ENCODE measurements at places on chromosomes 16 and 17. TPM values are rescaled to one million over a fixed set of nuclear protein-coding genes. Genes with fewer than 3 reads are reported as not detected.

GRCh38 chr17:42522263-42522790 lies 13.7 kb upstream of the NAGLU start:
- H3K4me3 ChIP-seq: no peak overlapping the region
- no peaks in the 10 kb centered on the region for H3K36me3 ChIP-seq
- H3K27ac ChIP-seq: peak overlapping the region; percentile 65
- H3K27me3 ChIP-seq: no peaks in the 10 kb centered on the region
- peaks cover 34% of the 10 kb centered on the region for H3K4me1 ChIP-seq
- DNase-seq: no peak

- DNase-seq: no peak
- no peaks in the 10 kb centered on the region for H3K36me3 ChIP-seq
- H3K4me1 ChIP-seq: no peaks in the 10 kb centered on the region
Measured at GRCh38 chr16:69294051-69294450, 17.1 kb upstream of the VPS4A start.

DNA sequence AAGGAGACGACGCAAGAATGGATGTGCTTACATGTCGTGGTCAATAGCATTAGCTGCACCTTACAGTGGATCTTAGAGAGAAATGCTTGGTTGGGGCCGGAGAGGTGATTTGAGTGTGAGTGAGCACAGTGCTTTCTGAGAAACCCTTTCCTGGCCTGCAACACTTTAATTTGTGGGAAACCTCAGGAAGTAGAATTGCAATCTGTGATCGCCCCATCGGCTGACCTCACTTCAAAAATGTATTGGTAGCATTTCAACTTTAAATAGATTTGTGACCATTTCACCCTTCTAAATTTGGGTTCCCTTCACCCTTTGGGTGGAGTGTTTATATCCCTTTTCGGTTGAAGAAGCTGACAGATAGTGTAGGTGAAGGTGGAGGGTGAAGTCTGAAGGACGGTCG lies 13.2 kb downstream of the PRKCB start:
- no peaks in the 10 kb centered on the region for H3K27me3 ChIP-seq
- H3K27ac ChIP-seq: no peak overlapping the region
- no peaks in the 10 kb centered on the region for H3K36me3 ChIP-seq
- no peak for DNase-seq
- no peak overlapping the region for H3K4me3 ChIP-seq
- no peaks in the 10 kb centered on the region for H3K4me1 ChIP-seq

GRCh38 chr16:27840311-27841060 lies 223.0 kb downstream of the GSG1L start:
- peaks cover 10% of the 10 kb centered on the region for H3K4me1 ChIP-seq
- no peak overlapping the region for H3K4me3 ChIP-seq
- H3K27ac ChIP-seq: no peak overlapping the region
- no peak for DNase-seq

DNA sequence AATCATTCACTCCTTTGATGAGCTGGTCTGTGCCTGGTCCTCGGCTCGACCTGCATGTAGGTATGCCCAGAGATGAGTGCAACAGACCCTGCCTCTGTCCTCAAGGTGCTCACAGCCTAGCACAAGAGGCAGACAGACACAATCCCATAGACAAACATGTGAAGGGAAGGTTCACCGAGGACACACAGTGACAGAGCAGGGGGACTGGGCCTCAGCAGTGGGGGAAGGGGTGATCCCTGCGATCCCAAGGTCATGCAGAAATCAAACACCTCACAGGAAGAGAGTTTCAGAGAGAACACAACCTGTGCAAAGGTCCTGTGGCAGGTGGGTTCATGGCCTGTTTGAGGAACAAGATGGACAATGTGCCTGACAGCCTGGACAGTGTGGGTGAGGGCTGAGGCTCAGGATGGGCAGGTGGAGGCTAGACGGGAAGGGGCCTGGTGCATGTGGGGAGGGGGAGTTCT lies 4.2 kb upstream of the VASN start:
- H3K4me1 ChIP-seq: peaks cover 13% of the 10 kb centered on the region
- H3K4me3 ChIP-seq: no peak overlapping the region
- H3K27ac ChIP-seq: no peak overlapping the region
- no peaks in the 10 kb centered on the region for H3K27me3 ChIP-seq
- DNase-seq: no peak

- H3K4me3 ChIP-seq: no peak overlapping the region
- H3K27ac ChIP-seq: no peak overlapping the region
- H3K4me1 ChIP-seq: no peaks in the 10 kb centered on the region
- H3K36me3 ChIP-seq: no peaks in the 10 kb centered on the region
- DNase-seq: no peak
Measured at GRCh38 chr17:33152783-33153182, 140.3 kb downstream of the ASIC2 start.

DNA sequence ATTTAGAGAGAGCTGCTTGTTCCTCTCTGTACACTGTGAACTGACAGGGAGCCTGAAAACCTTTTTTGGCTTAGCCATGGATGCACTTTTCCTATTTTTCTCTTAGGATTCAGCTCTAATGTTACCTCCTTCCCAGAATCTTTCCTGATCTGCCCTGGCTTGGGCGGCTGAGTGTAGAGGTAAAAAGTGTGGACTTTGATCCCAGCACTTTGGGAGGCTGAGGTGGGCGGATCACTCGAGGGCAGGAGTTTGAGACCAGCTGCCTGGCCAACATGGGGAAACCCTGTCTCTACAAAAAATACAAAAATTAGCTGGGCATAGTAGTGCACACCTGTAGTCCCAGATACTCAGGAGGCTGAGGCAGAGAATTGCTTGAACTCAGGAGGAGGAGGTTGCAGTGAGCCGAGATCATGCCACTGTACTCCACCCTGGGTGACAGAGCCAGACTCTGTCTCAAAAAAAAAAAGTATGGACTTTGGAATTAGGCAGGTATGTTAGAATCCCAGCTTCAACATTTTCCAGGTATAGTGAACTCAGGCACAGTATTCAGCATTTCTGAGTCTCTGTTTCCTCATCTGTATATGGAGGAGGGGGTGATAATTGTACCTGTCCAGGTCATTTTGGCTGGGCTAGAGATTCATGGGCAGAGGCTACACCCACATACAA lies 212.5 kb upstream of the EEF2KMT start:
- no peaks in the 10 kb centered on the region for H3K4me1 ChIP-seq
- no peak overlapping the region for H3K4me3 ChIP-seq
- DNase-seq: no peak
- no peaks in the 10 kb centered on the region for H3K36me3 ChIP-seq
- no peaks in the 10 kb centered on the region for H3K27me3 ChIP-seq

- no peaks in the 10 kb centered on the region for H3K36me3 ChIP-seq
- peaks cover 74% of the 10 kb centered on the region for H3K27me3 ChIP-seq
- peak overlapping the region; percentile 25 for H3K4me3 ChIP-seq
- no peak overlapping the region for H3K27ac ChIP-seq
Measured at GRCh38 chr17:14297161-14297851, 3.6 kb upstream of the HS3ST3B1 start.

GRCh38 chr17:61402978-61403800 lies 3.5 kb downstream of the TBX2 start:
- peaks cover 39% of the 10 kb centered on the region for H3K4me1 ChIP-seq
- peak overlapping the region; percentile 63 for H3K4me3 ChIP-seq
- peaks cover 27% of the 10 kb centered on the region for H3K36me3 ChIP-seq
- H3K27me3 ChIP-seq: peaks cover 58% of the 10 kb centered on the region
- H3K27ac ChIP-seq: no peak overlapping the region

GRCh38 chr17:56031636-56032035 lies 121.6 kb upstream of the ANKFN1 start:
- H3K4me3 ChIP-seq: no peak overlapping the region
- H3K27me3 ChIP-seq: no peaks in the 10 kb centered on the region
- no peak for DNase-seq

- no peak for DNase-seq
- no peak overlapping the region for H3K4me3 ChIP-seq
- no peaks in the 10 kb centered on the region for H3K4me1 ChIP-seq
- H3K27ac ChIP-seq: no peak overlapping the region
- H3K36me3 ChIP-seq: no peaks in the 10 kb centered on the region
Measured at GRCh38 chr17:66934040-66934439, 30.5 kb upstream of the CACNG4 start.

GRCh38 chr16:85261204-85261603 lies 148.9 kb upstream of the CIBAR2 start:
- no peaks in the 10 kb centered on the region for H3K36me3 ChIP-seq
- no peak overlapping the region for H3K4me3 ChIP-seq
- H3K27ac ChIP-seq: no peak overlapping the region
- H3K27me3 ChIP-seq: no peaks in the 10 kb centered on the region
- H3K4me1 ChIP-seq: peaks cover 8% of the 10 kb centered on the region

DNA sequence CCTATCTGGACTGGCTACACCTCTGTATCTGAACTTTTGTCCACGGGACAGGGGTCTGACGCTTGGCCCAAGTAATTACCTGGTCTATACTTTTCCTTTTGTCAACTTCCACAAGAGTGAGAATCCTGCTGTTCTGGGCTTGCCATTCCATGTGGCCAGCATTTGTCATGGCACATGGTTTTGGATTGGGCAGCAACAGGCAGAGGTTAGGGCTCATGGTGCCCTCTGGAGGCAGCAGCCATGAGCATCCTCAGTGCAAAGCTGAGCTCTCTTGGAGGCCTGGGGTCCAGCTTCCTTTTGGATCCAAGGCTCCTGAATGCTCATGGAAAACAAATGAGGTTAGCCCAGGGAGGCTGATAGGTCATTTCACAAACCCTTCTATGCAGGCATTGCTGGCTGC lies 7.5 kb upstream of the EDC4 start:
- peak; percentile 57 for DNase-seq
- peaks cover 22% of the 10 kb centered on the region for H3K36me3 ChIP-seq
- H3K4me1 ChIP-seq: peaks cover 8% of the 10 kb centered on the region
- no peak overlapping the region for H3K4me3 ChIP-seq

- no peak overlapping the region for H3K4me3 ChIP-seq
- no peak overlapping the region for H3K27ac ChIP-seq
- DNase-seq: no peak
- peaks cover 9% of the 10 kb centered on the region for H3K4me1 ChIP-seq
- no peaks in the 10 kb centered on the region for H3K36me3 ChIP-seq
- no peaks in the 10 kb centered on the region for H3K27me3 ChIP-seq
Measured at GRCh38 chr17:49638818-49639217, 39.1 kb downstream of the SPOP start.

DNA sequence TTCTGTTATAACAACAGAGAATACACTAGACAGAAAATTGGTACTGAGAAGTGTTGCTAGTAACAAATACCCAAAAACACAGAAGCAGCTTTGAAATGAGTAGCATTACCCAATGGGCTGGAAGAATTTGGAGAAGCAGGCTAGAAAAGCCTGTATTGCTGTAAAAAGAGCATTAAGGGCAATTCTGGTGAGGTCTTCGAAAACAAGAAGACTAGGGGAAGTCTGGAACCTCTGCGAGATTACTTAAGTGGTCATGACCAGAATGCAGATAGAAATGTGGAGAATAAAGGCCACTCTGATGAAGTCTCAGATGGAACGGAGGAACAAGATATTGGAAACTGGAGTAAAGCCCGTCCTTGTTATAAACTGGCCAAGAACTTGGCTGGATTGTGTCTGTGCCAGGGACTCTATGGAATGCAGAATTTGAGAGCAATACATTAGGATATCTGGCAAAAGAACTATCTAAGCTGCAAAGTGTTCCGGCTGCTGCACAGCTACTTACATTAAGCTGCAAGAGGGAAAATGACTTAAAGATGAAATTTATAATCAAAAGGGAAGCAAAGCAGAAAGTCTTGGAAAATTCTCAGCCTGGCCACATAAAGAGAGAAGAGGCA lies 44.9 kb upstream of the PEMT start:
- H3K27ac ChIP-seq: no peak overlapping the region
- H3K4me1 ChIP-seq: no peaks in the 10 kb centered on the region
- H3K27me3 ChIP-seq: no peaks in the 10 kb centered on the region
- DNase-seq: no peak
- H3K36me3 ChIP-seq: no peaks in the 10 kb centered on the region

DNA sequence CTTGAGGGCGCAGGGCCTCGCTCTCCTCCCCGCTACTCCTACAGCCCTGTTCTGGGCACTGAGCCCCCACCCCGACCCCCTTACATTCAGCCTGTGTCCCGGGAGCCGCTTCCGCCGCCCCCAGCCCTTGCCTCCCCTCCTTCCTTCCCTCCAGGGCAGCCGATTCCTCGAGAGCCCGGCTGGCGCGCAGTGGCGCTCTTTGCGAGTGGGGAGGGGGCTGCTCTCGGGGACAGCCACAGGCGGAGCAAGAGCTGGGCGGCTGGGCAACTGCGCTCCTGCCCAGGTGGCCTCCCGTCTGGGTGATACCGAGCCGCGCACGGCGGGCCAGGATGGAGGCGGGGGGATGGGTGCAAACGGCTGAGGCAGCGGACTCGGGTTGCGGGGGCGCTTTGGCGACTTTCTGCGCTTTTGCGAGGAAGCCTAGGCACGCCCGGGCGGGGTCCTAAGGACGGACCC lies 1.2 kb downstream of the MMP15 start:
- no peaks in the 10 kb centered on the region for H3K27me3 ChIP-seq
- no peaks in the 10 kb centered on the region for H3K36me3 ChIP-seq
- H3K4me1 ChIP-seq: peaks cover 60% of the 10 kb centered on the region
- peak; percentile 54 for DNase-seq
- peak overlapping the region; percentile 93 for H3K27ac ChIP-seq

GRCh38 chr17:82998637-82999036 lies 80.8 kb upstream of the METRNL start:
- H3K27me3 ChIP-seq: no peaks in the 10 kb centered on the region
- no peaks in the 10 kb centered on the region for H3K4me1 ChIP-seq
- no peak for DNase-seq
- H3K36me3 ChIP-seq: no peaks in the 10 kb centered on the region

DNA sequence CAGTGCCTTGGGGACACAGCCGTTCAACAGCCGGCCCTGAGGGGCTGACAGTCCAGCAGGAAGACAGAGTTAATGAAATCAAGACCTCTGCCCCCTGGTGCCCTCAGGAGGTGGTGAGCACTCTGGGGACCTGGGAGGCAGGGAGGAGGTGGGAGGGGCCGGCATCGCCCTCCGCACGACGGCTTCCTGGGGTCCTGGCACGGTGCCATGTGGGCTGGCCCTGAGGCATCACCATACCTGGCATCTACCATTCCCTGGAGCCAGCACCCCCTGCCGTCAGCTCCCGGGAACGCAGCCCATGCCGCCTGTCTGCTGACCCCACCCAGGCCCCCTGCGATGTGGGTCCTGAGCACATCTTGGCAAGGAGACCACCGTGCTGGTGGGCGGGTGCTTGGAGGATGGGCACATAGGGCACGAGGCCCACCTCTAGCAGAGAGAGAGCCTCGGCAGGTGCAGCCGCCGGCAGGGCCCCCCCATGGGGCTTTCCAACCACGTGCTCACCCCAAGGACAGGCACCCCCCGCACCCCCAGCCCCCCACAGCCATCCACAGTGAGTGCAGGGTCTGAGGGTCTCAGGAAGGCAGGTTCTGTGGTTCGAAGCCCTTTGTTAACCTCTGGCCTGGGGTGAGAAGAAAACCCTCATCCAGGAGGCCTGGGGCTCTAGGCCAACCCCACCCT lies 52.5 kb downstream of the ZFPM1 start:
- no peak overlapping the region for H3K4me3 ChIP-seq
- no peaks in the 10 kb centered on the region for H3K36me3 ChIP-seq
- peak; percentile 30 for DNase-seq
- no peaks in the 10 kb centered on the region for H3K27me3 ChIP-seq
- peaks cover 6% of the 10 kb centered on the region for H3K4me1 ChIP-seq
- no peak overlapping the region for H3K27ac ChIP-seq

Gene SPNS3
- total RNA-seq: not detected

Gene KRT24
- total RNA-seq: not detected

Gene RHBDL1
- total RNA-seq: 12.9 TPM

Gene ANKRD40
- 22.8 TPM for total RNA-seq

Gene SLC22A31
- 3.1 TPM for total RNA-seq

Gene DPEP2
- total RNA-seq: not detected

Gene GPRC5C
- 125 TPM for total RNA-seq
